ENCODE measurements at places on chromosomes 2 and 18. TPM values are rescaled to one million over a fixed set of nuclear protein-coding genes. Genes with fewer than 3 reads are reported as not detected.

GKN2 gene
- polyA plus RNA-seq, result not detected

SALL3 gene
- polyA plus RNA-seq, result not detected

NOL4 gene
- polyA plus RNA-seq, result not detected

CNRIP1 gene
- 81.9 TPM for polyA plus RNA-seq

TNS1 gene
- polyA plus RNA-seq, result 35.6 TPM

MOGAT1 gene
- polyA plus RNA-seq, result not detected

Data from BJ (cell line).